ENCODE measurements at places on chromosomes 1 and 21.

DNA sequence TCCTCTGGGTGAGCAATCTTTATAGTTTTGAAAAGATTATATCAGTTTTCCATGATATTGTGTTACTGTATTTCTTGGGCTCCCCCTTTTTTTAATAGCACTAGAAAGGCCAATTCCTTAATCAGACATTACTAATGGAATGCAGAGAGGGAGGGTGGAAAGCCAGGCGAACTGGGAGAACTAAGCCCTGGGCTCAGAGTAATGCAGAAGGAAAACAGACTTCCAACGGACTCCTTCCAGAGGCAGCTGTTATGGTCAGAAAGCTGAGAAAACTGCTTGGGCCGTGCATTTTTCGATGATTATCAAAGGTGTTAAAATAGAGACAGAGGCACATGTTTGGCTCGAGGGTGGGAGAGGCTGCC, 206.3 kb downstream of the FOXD2 start:
- no peaks in the 10 kb centered on the region for H3K27me3 ChIP-seq
- DNase-seq, result no peak
- no peaks in the 10 kb centered on the region for H3K36me3 ChIP-seq
- H3K4me1 ChIP-seq, result no peaks in the 10 kb centered on the region
- H3K4me3 ChIP-seq, result no peak overlapping the region

DNA sequence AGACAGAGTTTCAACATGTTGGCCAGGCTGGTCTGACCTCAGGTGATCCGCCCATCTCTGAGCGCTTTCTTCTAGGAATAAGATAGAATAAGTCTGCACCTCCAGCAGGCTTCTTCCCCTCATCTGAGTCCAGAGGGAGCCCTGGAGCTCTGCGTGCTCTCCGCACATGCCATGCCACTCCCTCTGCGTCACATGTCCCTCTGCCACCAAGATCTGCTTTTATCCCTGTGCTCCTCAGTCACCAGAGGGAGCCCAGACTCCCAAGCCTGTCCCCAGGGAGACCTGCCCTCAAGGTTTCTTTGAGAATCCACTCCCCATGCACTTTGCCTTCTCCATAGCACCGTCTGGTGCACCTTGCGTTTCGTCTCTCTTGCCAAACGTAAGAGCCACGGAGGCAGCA, 213.0 kb downstream of the CAMTA1 start:
- DNase-seq, result no peak
- no peaks in the 10 kb centered on the region for H3K4me1 ChIP-seq
- H3K27ac ChIP-seq, result no peak overlapping the region

DNA sequence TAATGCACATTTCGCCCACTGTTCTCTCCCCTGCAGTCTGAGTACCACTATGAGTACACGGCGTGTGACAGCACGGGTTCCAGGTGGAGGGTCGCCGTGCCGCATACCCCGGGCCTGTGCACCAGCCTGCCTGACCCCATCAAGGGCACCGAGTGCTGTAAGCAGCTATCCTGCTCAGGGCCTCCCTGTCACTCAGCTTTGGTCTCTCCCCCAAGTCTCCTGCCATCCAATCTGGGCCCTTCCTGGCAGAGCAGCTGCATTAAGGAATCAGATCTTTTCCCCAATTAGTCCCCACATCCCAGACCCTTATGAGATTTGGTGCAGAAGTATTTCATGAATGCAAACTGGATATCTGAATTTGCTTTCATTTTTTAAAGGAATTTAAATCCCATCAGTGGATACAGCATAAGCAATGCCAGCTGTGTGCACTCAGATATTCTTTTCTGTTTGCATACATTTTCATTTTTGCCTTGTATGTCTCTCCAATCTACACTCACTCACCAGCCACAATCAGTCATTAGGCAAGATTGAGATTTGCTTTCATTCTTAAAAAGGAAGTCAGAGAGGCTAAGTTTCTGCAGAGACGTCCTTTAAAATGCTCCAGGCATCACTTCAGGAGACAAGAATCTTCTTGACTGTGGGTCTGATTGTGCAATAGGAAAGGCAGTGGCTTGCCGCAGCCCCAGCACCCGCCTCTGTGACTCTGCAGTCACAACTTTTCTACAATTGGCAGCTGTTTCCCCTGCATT, 48.1 kb downstream of the ELAPOR1 start:
- H3K27ac ChIP-seq, result no peak overlapping the region
- no peaks in the 10 kb centered on the region for H3K4me1 ChIP-seq
- H3K36me3 ChIP-seq, result no peaks in the 10 kb centered on the region
- H3K27me3 ChIP-seq, result no peaks in the 10 kb centered on the region

GRCh38 chr1:90963651-90964050, 58.2 kb downstream of the ZNF644 start:
- no peak for DNase-seq
- H3K36me3 ChIP-seq, result peaks cover 9% of the 10 kb centered on the region
- no peaks in the 10 kb centered on the region for H3K27me3 ChIP-seq
- H3K4me1 ChIP-seq, result no peaks in the 10 kb centered on the region

- H3K4me3 ChIP-seq, result no peak overlapping the region
- no peaks in the 10 kb centered on the region for H3K27me3 ChIP-seq
- DNase-seq, result no peak
- no peaks in the 10 kb centered on the region for H3K36me3 ChIP-seq
- no peak overlapping the region for H3K27ac ChIP-seq
These were observed 231.3 kb downstream of the FMN2 start for GRCh38 chr1:240322943-240323342.

- H3K27ac ChIP-seq, result no peak overlapping the region
- no peaks in the 10 kb centered on the region for H3K36me3 ChIP-seq
- peaks cover 22% of the 10 kb centered on the region for H3K4me1 ChIP-seq
- no peaks in the 10 kb centered on the region for H3K27me3 ChIP-seq
These were observed 6.5 kb upstream of the FGGY start for GRCh38 chr1:59290193-59290949.

GRCh38 chr1:35864813-35865212, 18.2 kb upstream of the AGO1 start:
- H3K4me3 ChIP-seq, result no peak overlapping the region
- DNase-seq, result no peak
- no peaks in the 10 kb centered on the region for H3K4me1 ChIP-seq
- no peaks in the 10 kb centered on the region for H3K27me3 ChIP-seq
- no peaks in the 10 kb centered on the region for H3K36me3 ChIP-seq

DNA sequence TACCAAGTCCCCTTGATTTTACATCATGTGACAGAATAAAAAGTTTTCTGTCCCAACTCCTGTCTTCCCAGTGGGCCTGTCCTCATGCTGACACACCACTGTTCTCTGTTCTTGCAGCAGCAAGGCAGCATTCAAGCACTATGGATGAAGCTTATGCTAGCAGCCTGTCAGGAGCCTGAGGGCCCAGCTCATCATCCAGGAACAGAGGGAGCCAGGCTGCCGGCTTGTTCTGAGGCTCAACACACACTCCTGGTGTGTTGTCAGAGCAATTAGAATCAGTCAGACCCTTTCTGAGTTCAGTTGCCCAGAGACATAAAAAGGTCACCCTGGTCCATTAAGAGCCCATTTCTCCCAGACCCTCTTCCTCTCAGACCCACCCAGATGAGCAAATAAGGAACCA, 282.9 kb downstream of the SEC16B start:
- H3K27me3 ChIP-seq, result no peaks in the 10 kb centered on the region
- H3K4me1 ChIP-seq, result no peaks in the 10 kb centered on the region

Measured in B cell (primary cell).